WTC11 (cell line): ENCODE measurements at places on chromosomes 6 and 20. TPM values are rescaled to one million over a fixed set of nuclear protein-coding genes. Genes with fewer than 3 reads are reported as not detected.

The TMEM170B gene
- total RNA-seq, result 3.5 to 5.4 TPM (median 5.2 TPM) in 3 replicates

DNA sequence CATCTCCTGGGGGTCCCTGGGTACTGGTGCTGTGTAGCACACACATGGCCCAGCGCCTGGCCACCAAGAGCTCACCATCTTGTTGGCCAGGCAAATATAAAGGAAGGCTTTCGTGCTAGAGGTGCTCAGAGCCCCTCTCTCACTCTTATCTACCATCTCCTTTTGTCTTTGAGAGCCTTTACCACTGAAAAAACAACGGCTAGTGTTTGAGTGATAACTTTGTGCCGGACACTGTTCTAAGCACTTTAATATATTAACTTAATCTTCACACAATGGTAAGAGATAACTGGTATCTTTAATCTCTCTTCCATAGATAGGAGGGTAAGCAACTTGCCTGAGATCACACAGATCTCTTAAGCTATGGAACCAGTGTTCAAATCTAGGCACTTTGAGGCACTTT is 21.5 kb upstream of the ARHGAP18 start:
- H3K36me3 ChIP-seq, result no peaks in the 10 kb centered on the region
- H3K27me3 ChIP-seq, result no peaks in the 10 kb centered on the region
- H3K4me1 ChIP-seq, result peaks cover 23% of the 10 kb centered on the region
- no peak for DNase-seq
- no peak overlapping the region for H3K27ac ChIP-seq

- no peaks in the 10 kb centered on the region for H3K36me3 ChIP-seq
- H3K27me3 ChIP-seq, result peaks cover 11% of the 10 kb centered on the region
- H3K4me1 ChIP-seq, result no peaks in the 10 kb centered on the region
- H3K27ac ChIP-seq, result no peak overlapping the region
Measured at GRCh38 chr20:5434116-5434515, 117.4 kb upstream of the PROKR2 start.

- H3K27me3 ChIP-seq, result no peaks in the 10 kb centered on the region
- H3K4me1 ChIP-seq, result peaks cover 58% of the 10 kb centered on the region
- DNase-seq, result no peak
- 0 out of 2 replicates have a peak, but pooled peaks cover 3% of the 10 kb centered on the region for H3K36me3 ChIP-seq
- peak overlapping the region; percentile 79 for H3K27ac ChIP-seq
- peak overlapping the region; percentile 10; the same call in 1 of the 2 replicates for H3K4me3 ChIP-seq
Measured at GRCh38 chr6:37871616-37872372, 52.3 kb downstream of the ZFAND3 start.

The HLA-DOA gene
- 13.6 to 24.6 TPM (median 24.4 TPM) in 3 replicates for total RNA-seq

The RIPK1 gene
- total RNA-seq, result 8.7 to 11.8 TPM (median 11.3 TPM) in 3 replicates

The UBD gene
- 0.15 TPM in 1 of 3 replicates, not detected in the others for total RNA-seq

DNA sequence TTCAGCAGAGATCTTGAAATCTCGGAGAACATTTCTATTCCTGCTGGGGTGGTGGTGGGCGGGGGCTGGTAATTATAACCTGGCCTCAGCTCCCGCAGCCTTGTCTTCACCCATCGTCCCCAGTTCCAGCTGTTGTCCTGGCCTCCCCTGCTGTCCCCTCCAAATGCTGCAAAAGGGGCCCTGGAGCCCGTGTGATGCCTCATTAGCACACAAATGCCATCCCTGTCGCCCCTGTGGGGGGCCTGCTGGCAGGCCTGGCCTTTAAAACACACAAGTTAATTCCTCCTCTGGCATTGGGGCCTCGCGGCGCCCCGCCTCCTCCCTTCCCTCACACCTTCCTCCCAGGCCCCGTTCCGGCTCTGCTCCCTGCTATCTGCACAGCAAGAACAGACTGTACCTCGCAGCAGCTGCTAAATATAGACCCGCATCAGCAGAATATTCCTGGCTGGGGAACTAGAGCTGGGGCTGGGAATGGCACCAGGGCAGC is 85.7 kb downstream of the CDH22 start:
- peaks cover 3% of the 10 kb centered on the region for H3K27me3 ChIP-seq
- H3K4me1 ChIP-seq, result peaks cover 56% of the 10 kb centered on the region
- no peaks in the 10 kb centered on the region for H3K36me3 ChIP-seq
- peak; percentile 62 for DNase-seq

The SIRPB2 gene
- not detected in 3 replicates for total RNA-seq

The CDH22 gene
- 0.13 to 0.16 TPM (median 0.16 TPM) in 3 replicates for total RNA-seq

DNA sequence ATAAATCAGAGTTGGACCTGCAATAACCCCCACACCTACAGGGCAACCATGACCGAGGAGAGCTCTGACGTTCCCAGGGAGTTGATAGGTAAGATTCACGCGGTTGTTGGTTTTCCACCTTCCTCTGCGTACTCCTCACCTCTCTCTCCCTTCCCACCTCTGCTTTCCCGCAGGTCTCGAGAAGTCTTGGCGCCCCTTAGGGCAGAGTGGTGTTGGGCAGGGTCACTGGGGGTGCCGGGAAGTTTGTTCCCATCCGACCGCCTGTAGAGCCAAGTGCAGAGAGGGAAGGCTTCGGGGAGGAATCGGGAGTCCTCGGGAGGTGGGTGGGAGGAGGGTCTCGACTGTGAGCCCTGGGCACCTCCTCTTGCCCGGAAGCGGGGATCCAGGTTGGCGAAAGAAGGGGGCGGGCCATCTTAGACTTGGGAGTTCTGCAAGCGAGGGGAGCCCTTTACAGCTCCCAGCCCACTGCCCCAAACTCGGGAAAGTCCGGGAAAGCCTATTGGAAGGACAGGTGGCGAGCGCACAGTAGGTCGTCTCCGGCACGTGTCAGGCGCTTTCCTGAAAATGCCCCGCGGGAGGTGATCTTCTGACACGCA is 672 bp downstream of the CARMIL1 start:
- H3K36me3 ChIP-seq, result no peaks in the 10 kb centered on the region
- H3K4me1 ChIP-seq, result peaks cover 44% of the 10 kb centered on the region
- peak overlapping the region; percentile 93 for H3K4me3 ChIP-seq
- H3K27ac ChIP-seq, result peak overlapping the region; percentile 93
- H3K27me3 ChIP-seq, result no peaks in the 10 kb centered on the region

DNA sequence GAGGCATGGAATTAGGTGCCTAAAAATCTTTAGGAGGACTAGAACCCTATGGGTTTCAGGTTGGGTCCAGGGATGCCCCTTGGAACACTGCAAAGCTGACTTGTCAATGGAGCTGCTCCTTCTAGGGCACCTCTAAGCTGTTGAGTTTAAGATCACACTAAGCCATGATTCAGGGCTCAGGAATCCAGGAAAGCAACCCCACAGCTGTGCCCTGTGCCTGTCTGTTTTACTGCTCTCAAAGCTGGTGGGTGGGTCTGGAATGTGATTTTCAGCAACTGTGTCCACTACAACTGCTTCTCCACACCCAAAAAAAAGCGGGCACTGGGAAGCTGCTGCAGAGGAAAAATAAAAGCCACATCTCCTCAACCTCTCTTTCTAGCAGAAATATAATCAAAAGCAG is 310.4 kb upstream of the MOCS1 start:
- H3K4me1 ChIP-seq, result no peaks in the 10 kb centered on the region
- no peak for DNase-seq
- H3K4me3 ChIP-seq, result no peak overlapping the region
- H3K27me3 ChIP-seq, result no peaks in the 10 kb centered on the region; the same call in 1 of the 2 replicates
- peaks cover 14% of the 10 kb centered on the region for H3K36me3 ChIP-seq

- no peak for DNase-seq
- no peaks in the 10 kb centered on the region for H3K36me3 ChIP-seq
- no peaks in the 10 kb centered on the region; the same call in 1 of the 2 replicates for H3K27me3 ChIP-seq
Measured at GRCh38 chr6:71012866-71013469, 56.1 kb upstream of the B3GAT2 start.

The SIRPA gene
- 5.9 to 8.9 TPM (median 6.7 TPM) in 3 replicates for total RNA-seq

The CST1 gene
- total RNA-seq, result 4.5 to 6.2 TPM (median 5.8 TPM) in 3 replicates

The RSPH4A gene
- 0.34 to 0.57 TPM (median 0.34 TPM) in 3 replicates for total RNA-seq
